ENCODE measurements at places on chromosomes 11 and 22. TPM values are rescaled to one million over a fixed set of nuclear protein-coding genes. Genes with fewer than 3 reads are reported as not detected.

USP2 gene
- 18.5 TPM for total RNA-seq

MS4A10 gene
- total RNA-seq: not detected

SCUBE2 gene
- total RNA-seq: 36.0 TPM

ZFTA gene
- total RNA-seq: 5.0 TPM

RBFOX2 gene
- 57.4 TPM for total RNA-seq

TBX1 gene
- 4.4 TPM for total RNA-seq

CST6 gene
- total RNA-seq: 2,556 TPM

INPPL1 gene
- 45.4 TPM for total RNA-seq

LSP1 gene
- 119 TPM for total RNA-seq

MAP6 gene
- 2.7 TPM for total RNA-seq

VWCE gene
- 0.26 TPM for total RNA-seq

B4GALNT4 gene
- 1.9 TPM for total RNA-seq

DDT gene
- 171 TPM for total RNA-seq

SERHL2 gene
- 13.0 TPM for total RNA-seq

DNA sequence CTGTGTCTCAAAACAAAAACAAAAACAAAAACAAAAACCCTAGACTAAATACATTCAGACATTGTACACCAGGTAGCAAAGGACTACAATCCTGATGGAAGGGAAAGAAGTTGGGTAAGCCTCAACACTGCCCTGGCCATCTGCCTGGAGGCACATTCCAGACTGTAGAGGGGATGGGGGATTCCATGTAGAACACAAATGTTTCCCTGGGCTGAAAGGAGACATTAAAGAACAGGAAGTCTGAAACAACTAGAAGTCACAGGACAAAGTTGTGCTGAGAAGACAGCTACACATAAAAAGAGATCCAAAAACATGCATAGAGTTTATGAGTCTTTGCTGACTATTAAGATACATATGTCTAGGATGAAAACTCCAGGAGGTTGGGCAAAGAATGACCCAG is 83.9 kb downstream of the RRAS2 start:
- no peak for DNase-seq

- no peak for DNase-seq
These were observed 39.9 kb upstream of the CD5 start for GRCh38 chr11:61062181-61062930.

- no peak for DNase-seq
These were observed 199.2 kb upstream of the POU2AF2 start for GRCh38 chr11:111046291-111046690.

- peak; percentile 13 for DNase-seq
These were observed 107.6 kb upstream of the CD82 start for GRCh38 chr11:44457862-44458261.

DNA sequence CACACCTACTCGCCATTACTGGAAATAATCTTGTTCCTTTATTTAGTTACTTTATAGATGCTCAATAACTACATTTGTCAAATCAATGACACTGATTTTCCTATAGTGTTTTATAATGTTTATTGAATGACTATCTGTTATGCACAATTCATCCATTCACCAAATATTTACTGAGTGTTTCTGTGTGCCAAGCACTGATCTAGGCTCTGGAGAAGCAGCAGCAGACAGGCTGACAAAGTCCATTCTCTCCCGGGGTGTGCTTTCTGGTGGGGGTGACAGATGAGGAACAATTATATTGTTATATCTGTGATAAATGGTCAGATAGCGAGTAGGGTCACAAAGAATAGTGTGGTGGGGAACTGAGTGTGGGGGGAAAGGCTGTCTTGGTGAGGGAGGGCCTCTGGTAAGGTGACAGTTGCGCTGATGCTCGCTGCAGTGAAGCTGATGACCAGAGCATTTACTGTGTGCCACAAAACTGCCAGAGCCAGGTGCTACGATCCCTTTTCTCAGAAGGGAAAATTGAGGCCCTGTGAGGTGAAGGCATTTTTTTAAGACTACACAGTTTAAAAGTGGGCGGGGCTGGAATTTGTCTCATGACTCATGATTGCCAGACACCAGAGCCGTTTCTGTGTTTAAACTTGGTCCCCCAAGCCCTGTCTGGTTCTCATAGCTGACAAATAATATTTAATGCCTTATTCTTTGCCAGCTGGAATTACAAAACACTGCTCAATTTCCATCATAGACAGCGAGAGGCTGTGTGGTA is 10.2 kb downstream of the PACS1 start:
- DNase-seq: peak; percentile 77

GRCh38 chr22:35275580-35275979 is 18.3 kb downstream of the HMGXB4 start:
- no peak for DNase-seq

DNA sequence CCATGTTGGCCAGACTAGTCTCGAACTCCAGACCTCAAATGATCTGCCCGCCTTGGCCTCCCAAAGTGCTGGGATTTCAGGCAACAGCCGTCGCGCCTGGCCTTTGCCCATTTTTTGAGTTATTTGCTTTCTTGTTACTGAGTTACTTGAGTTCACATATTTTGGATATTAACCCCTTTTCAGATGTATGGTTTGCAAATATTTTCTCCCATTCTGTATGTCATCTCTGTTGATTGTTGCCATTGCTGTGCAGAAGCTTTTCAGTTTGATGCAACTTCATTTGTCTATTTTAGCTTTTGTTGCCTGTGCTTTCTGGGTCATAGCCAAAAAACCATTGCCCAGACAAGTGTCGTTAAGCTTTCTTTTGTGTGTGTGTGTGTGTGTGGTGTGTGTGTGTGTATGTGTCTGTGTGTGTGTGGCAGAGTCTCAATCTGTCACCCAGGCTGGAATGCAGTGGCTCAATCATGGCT is 6.8 kb downstream of the TSGA10IP start:
- no peak for DNase-seq

DNA sequence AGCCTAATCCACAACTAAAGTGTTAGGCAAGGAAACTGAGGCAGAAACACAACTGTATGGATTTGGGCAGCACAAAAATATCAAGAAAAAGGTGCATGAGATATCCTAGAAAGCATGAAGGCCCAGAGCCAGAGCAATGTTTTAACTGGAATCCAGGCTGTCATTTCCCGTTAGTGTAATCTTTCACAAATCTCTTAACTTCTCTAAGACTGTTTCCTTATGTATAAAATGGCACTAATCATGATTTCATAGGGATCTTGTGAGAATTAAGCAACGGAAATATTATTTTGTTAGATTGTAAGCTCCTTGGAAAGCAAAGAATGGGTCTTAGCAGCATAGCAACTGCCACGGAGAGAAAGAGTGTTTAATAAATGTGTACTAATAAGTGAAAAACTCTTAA is 14.7 kb upstream of the SYTL2 start:
- no peak for DNase-seq

DNA sequence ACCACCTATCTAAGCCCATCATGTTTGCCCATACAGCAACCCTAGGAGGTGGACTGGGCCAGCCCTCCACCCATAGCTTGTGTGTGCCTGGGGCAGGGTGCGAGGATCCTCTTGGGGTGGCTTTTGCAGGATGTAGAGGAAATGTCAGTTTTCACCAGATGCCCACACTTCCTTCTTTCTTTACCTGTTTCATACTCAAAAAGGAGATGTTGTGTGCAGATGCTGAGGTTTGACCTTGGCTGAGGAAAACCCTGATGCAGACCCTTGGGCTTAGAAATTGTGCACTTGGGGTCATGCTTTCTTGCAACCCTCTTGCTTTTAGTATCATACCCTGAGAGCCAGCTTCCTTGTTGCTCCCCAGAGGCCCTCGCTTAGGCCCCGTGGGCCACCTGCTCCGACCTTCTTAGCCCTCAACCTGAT is 2.2 kb downstream of the HTR3A start:
- no peak for DNase-seq

DNA sequence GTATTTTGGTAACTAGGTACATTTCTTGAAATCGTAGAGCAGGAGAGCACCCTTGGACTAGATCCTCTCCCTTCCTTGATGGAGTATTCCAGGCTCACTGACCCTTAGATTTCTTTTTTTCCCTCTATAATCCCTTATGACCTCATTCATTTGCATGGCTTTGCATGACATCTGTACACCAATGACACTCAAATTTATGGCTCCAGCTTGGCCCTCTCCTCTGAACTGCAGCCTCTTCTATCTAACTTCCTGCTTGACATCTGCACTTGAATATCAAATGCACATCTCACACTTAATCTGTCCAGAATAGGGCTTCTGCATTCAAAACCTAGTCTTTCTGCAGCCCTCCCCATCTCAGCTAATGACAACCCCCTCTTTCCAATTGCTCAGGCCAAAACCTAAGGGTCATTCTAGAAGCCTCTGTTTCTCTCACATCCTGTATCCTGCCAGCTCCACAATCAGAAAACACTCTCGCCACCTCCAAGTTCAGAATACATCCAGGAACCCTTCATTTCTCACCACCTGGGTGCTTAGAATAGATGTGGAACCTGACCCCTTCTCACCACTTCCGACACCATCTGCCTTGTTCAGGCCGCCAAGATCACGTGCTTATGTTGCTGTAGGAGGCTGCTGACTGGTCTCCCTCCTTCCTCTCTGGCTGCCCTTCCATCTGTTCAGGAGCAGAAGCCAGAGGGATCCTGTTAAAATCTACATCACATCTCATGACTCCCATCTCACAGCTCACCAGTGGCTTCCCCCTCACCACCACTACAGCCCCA is 138.9 kb upstream of the MTNR1B start:
- DNase-seq: no peak

- DNase-seq: no peak
These were observed 61.4 kb downstream of the C11orf58 start for GRCh38 chr11:16799890-16800289.

DNA sequence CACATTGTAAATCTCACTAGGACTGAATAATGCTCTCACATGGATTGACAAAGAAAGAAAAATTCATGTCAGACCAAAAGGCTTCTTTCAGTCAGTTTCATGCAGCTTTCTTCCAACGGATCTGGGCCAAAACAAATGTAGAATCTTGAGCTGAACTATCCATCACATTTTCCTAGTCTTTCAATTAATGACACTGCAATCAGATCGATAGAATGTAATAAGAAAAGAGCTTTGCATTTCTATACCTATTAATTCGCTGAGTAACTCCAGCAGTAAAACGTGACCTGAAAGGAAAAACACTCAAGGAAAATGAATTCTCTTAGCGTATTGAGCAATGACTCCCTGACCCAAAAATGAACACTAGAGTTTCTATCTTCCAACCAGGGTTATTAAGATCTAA is 194.8 kb upstream of the BLID start:
- DNase-seq: no peak

GRCh38 chr11:111911563-111912401 is at the start of gene CRYAB:
TSS of gene CRYAB (minus strand) at chr11:111911770. CDS start at chr11:111911724, 46 bp downstream.
- DNase-seq: peak; percentile 94

- DNase-seq: no peak
These were observed at the start of gene SYT8 for GRCh38 chr11:1834779-1835670. TSS of gene SYT8 (plus strand) at chr11:1834990. CDS start at chr11:1835106, 116 bp downstream.

- no peak for DNase-seq
These were observed 17.0 kb downstream of the THY1 start for GRCh38 chr11:119406005-119406404.

GRCh38 chr11:69204941-69205742 is 49.4 kb downstream of the SMIM38 start:
- peak; percentile 62 for DNase-seq

- DNase-seq: peak; percentile 62
These were observed 1007.0 kb downstream of the BRD1 start for GRCh38 chr22:48820481-48821345.

DNA sequence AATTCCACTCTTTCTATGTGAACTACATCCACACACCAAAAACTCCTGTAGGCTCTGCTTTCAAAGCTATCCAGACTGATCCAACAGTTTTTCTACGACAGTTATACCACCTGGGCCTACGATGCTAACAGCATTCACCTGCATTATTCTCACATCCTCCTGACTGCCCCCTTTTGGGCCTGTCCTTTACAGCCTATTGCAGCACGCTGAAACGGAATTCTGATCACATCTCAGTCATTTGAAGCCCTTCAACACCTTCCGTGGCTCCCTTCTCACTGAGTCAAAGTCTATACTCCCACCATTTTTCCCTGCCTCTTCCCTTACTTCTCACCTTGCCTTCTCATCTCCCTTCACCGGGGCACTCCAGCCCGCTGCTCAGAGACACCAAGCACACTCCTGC is 791.3 kb upstream of the KIRREL3 start:
- DNase-seq: no peak

- no peak for DNase-seq
These were observed 2.4 kb downstream of the MAPK1 start for GRCh38 chr22:21865041-21865440.

- DNase-seq: no peak
These were observed 199.7 kb upstream of the TBCEL start for GRCh38 chr11:120824242-120824641.

Data from suprapubic skin (tissue), 4 donors.